Fibroblast of skin of right quadriceps (primary cell): ENCODE measurements at places on chromosomes 12 and 14.

DNA sequence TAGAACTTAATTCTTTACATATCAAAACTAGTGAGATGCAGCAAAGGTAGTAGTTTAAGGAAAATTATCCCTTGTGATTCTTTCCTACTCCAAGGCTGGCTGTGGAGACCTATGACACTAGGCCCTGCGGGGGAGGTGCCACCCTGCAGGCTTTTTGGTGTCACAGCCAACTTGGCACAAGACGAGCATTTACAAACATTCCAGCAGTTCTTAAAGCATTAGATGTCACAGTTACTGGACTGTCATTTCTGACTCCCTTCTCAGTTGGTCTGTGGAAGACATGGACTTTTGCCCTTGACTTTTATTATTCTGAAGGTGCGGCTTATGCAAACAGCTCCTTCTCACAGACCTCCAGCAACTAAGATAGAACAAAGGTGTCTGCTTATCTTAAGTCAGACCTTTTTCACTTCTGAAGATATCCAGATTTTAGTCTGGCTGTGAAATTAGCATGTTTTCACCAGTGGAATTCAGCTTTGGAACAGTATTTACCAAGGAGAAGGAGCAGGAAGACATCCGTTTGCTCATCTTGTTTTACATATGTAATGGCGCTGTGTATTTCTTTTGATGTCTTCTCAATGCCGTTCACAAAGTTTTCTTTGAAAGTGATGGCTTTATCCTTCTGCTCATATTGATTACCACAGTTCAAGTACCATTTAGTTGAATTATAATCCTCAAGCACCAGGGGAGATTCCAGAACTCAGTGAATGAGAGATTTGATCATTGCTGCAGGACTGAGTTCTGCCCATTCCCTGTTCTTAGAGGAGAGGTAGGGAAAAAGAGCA lies 17.9 kb downstream of the SRGAP1 start:
- peak; percentile 47 for DNase-seq

DNA sequence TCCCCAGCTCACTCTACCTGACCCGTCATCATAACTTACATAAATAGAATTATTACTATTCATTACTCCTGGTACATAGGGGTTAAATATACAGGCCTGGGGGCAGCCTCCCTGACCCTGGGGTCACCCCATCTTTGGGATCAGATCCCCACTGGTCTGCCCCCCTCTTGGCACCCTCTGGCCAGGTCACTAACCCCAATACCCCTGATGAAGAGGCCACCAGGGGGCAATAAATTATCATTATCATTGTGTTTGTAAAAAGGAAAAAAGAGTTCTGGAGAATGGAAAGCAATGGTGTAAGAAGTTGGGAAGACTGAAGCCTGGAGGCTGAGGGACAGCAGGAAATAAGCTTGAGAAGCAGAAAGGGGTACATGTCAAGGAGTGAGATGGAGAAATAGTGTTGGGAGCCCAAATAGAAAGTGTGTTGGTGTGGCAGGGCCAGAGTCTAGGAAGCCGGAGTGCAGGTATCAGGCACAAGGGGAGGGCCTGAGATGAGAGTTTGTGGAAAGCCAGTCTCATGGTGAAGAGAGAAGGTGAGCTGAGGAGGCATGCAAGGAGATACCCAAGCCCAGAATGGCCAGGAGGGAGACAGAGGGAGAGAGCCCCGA lies 6.1 kb upstream of the AAAS start:
- DNase-seq: no peak

GRCh38 chr14:75295491-75296345 lies 17.1 kb downstream of the FOS start:
- peak; percentile 61 for DNase-seq

DNA sequence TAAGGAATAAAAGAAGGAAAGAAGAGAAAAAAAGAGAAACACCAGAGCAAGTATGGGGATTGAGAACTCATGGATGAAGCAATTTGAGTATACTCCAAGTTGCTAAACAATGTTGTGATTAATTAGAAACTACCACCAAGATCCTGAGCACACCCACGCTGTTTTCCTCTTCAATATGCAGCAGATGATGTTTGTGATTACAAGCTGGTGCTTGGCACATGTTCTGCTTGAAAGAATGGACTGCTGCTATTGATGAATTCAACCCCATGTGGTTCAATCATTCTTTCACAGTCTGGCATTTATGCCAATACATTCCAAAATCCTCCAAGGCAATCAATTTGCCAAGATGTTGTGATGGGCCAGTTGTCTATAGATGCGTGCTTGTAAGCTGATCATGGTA lies 146.8 kb downstream of the SLC2A13 start:
- no peak for DNase-seq

DNA sequence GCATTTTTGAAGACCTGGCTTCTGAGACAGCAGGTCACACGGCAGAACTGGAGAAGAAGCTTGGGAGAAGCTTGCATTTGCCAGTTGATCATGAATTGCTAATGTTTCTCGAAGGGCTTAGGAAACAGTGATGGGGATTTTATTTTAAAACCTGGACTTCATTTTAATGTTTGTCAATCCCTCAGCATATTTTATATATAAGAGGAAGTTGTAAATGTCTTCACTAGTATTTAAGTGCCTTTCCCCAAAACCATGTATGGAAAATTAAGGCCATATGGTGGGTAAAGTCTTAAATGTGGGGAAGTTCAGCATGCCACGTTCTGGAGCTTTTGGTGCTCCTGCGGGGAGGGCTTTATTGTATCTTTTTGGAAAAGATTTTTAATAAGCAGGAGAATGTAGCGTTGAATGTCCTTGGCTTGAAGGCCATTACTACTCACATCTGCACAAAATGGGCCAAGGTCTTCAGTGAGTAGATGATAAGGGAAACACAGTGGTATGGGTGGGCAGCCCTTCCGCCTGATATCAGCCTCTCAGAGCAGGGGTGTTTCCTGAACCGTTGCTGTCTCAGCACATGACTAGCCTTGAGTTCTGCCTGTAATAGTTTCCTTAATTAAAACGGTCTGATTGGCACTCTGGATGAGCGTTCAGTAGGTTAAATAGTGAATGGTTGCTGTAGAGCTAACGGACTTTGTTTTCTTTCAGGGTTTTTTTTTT lies 511.4 kb downstream of the PCNX1 start:
- DNase-seq: peak; percentile 78

DNA sequence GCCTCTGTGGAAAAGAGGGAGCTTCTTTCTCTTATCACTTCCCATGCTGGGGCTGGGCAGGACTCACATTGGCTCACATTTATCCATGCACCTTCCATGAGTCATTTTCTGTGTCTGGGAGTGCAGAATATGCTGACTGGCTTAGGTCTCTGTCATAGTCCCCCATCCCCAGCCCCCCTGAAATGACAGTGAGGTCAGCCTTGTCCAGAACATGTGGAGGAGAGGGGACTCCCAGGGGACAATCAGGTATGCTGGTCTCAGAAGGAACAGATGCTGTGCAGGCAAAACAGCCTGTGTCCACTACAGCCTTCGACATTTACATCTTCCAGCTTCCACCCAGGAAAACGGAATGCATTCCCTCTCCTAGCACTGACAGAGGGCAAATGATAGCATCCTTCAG lies 35.0 kb downstream of the ADGRD1 start:
- no peak for DNase-seq

DNA sequence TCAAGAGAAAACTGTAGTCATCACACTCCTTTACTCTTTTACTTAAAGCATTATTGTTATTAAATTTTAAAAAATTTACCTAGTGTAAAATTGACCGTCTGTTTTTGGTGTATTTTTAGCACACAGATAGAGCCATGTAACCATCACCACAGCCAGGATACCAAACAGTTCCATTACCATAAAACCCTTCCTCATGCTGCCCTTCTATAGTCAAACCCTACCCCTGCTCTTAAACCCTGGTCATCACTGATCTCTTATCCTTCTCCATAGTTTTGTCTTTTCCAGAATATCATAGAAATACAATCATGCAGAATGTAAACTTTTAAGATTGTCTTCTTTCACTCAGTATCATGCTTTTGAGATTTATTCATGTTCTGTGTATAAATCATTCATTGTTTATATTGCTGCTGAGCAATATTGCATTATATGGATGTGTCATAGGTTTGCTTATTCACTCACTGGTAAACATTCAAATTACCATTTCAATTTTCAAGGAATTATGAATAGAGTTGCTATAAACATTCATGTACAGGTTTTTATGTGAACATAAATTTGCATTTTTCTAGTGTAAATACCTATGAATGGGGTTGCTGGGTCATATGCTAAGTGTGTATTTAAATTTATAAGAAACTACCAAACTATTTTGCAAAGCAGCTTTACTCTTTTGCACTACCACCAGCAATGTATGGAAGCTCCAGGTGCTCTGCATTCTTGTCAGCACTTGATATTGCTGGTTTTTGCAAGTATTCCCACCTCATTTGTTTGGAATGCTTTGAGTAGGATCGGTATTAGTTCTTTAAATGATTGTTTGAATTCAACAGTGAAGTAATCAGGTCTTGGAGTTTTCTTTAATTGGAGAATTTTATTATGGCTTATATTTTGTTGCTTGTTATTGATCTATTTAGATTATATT lies 125.5 kb downstream of the LMNTD1 start:
- DNase-seq: no peak
